ENCODE measurements at places on chromosomes 12 and 14. TPM values are rescaled to one million over a fixed set of nuclear protein-coding genes. Genes with fewer than 3 reads are reported as not detected.

DNA sequence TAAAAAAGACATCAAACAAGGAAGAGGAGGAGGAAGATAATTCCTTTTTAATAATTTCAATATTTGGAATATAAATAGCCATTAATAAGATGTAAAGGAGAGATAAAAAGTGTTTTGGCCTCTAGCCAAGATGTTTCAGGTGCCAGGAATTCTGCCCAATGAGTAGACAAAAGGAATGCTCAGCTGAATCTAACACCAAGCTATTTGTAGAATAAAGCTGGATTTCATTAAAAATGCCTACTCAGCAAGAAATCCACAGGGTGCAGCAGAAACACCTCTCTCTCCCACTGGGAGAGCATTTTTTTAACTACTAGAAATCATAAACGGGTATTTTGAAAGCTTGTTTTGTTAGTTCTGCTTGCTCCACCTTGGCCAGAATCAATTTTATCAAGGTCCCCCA, 4.1 kb upstream of the STAB2 start:
- no peak for DNase-seq

DNA sequence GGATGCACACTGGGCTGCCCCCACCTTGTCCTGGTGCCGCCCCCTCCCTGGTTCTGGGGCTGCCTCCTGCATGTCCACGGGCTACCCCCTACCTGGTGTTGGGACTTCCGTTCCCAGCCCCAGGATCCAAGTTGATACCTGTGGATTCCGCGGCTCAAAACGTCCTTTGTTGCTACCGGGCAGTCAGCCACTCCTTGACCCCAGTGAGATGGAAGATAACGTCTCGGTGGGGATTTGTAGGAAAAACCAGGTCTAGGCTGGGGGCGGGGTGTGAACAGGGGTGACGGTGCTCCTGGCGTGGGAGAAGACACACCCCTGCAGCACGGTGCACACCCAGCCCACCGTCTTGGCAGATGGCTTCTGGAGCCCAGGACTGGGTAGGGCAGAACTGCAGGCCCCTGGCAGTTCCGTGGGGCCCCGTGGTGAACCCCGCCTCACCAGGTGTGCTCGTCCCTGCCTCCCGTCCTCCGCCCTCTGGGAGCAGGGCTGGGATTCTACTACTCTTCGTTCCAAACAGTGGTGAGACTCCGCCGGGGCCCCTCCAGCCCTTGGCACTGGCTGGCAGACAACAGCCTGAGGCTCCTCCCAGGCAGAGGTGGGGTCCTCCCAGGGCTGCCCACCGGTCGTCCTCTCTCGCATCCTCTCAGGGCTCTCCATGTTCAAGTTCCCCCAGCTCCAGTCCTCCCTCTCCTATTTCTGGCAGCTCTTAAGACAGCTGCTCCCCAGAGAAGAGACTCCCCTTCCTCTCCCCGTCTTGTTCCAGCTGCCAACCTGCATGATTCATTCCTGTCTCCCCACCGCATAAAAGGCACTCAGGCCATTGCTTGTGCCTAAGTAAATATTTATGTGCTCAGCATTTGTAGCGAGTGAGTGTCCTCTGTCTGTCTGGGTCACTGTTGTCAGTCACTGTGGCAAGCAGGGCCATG, 75.5 kb downstream of the FBXL14 start:
- DNase-seq, result no peak

The IFT81 gene
- 18.7 TPM for total RNA-seq

- DNase-seq, result no peak
These were observed 252.4 kb upstream of the TBX3 start for GRCh38 chr12:114936148-114937079.

The FSCB gene
- not detected for total RNA-seq

GRCh38 chr12:44362947-44363346, 513.2 kb downstream of the NELL2 start:
- DNase-seq, result no peak

DNA sequence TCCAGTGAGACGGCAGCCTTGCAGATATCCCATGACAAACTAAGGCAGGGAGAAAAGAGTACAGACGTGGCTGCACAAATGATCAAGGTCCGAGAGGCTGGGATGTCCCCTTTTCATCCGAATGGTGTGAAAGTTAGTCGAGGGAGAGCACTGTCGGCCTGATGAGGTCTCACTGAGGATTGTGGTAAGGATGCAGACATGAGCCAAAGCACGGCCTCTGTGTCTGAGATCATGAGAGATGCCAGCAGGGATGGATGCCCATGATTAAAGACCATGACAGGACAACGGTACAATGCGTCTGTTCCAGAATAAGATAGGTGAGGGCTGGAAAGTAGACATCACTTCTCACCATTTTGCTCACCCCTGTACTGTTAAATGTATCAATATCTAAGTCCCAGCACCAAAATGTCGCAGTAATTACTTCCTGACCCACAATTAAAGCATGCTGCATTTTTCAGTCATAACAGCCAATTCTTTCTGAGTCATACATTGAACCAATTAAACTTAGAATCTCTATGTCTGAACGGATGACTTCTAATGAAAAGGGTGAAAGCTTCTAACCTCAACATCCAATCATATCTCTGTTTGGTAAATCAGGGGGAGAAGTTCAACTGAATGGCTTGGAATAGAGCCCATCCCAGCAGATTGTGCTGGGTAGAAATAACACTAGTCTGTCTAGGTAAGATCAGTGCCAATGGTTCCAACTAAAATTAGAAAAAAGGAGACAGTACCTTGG, 249.6 kb upstream of the SOX5 start:
- no peak for DNase-seq

The GLT8D2 gene
- total RNA-seq, result 3.8 TPM

DNA sequence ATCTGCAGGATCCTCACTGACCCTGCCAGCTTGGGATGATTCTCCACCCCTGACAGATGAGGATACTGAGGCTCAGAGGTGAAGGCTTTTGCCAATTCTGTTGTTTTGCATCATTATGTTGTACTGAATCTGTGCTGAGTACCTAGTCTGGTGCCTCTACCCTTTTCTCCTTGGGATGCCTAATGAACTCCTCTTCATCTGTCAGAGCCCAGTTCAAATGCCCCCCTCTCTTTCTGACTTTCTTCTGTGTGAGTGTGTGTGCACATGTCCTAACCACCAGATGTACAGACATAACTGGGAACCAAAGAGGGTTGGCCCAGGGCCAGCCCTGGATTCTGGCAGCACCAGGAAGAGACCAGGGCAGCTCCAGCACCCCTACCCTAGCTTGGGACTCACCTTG, 22.8 kb downstream of the FOXN4 start:
- no peak for DNase-seq
